ENCODE measurements at places on chromosomes 12 and 14.

GRCh38 chr12:108861878-108862587 lies 4.7 kb upstream of the SSH1 start:
- no peaks in the 10 kb centered on the region for H3K27me3 ChIP-seq
- no peaks in the 10 kb centered on the region for H3K36me3 ChIP-seq
- peaks cover 15% of the 10 kb centered on the region for H3K4me1 ChIP-seq
- H3K4me3 ChIP-seq: no peak overlapping the region
- H3K27ac ChIP-seq: no peak overlapping the region
- no peak for DNase-seq

- peaks cover 16% of the 10 kb centered on the region for H3K4me1 ChIP-seq
- H3K27ac ChIP-seq: peak within 1 kb of the TSS; percentile 75
- H3K36me3 ChIP-seq: no peaks in the 10 kb centered on the region
Observed at GRCh38 chr14:96362965-96363750, at the start of the genes ATG2B and GSKIP. Gene ATG2B (minus strand): TSS chr14:96363341. CDS start chr14:96362976, 365 bp downstream. Gene GSKIP (plus strand): TSS chr14:96363526. CDS start chr14:96382248, 18,722 bp downstream.

GRCh38 chr14:91716999-91717398 lies 14.9 kb downstream of the CATSPERB start:
- H3K27me3 ChIP-seq: no peaks in the 10 kb centered on the region
- H3K27ac ChIP-seq: no peak overlapping the region
- no peaks in the 10 kb centered on the region for H3K4me1 ChIP-seq

DNA sequence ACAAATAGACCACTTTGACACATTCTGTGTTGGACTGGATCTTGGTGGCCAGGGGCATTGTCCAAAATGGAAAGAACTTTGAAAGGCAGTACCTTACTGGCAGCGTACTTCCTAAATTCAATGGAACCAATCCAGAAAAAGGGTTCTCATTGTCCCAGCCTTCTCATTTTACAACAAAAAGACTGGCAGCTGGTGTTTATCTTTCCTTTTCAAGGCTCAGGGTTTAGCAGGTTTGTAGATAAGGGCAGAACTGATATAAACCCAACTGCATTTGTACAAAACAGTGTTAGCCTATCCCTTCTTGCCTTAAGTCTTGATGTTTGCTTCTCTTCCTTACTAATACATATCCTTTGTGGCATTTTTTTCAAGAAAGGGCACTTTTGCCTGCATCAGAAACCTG lies 7.7 kb downstream of the THAP2 start:
- no peak overlapping the region for H3K4me3 ChIP-seq
- H3K27ac ChIP-seq: no peak overlapping the region
- no peak for DNase-seq
- no peaks in the 10 kb centered on the region for H3K27me3 ChIP-seq

DNA sequence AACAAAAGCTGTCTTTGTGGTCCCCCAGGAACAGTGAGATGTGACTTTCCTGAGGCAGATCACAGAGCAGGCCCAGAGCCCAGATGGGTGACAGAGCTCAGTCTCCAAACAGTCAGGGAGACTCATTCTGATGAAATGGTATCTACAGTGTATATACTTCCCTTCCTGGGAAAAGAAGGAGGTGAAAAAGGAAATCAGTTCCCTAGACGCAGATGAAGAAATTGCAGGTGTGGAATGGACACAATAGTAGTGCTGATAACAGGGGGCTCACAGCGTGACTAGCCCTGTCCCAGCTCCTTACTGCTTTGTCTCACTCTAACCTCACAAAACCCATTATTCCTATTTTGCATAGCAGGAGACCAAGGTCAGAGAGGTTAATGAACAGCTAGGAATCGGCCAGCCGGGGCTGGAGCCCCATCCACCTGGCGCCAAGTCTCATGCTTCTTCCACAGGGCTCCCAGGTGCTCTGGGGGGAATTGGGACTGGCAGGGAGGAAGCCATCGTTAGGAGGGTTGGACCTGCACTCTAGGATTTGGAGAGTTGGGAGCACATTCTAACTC lies 11.9 kb downstream of the KCNH3 start:
- no peak overlapping the region for H3K27ac ChIP-seq
- H3K4me3 ChIP-seq: no peak overlapping the region
- peaks cover 71% of the 10 kb centered on the region for H3K27me3 ChIP-seq
- H3K4me1 ChIP-seq: peaks cover 8% of the 10 kb centered on the region
- no peaks in the 10 kb centered on the region for H3K36me3 ChIP-seq
- no peak for DNase-seq

DNA sequence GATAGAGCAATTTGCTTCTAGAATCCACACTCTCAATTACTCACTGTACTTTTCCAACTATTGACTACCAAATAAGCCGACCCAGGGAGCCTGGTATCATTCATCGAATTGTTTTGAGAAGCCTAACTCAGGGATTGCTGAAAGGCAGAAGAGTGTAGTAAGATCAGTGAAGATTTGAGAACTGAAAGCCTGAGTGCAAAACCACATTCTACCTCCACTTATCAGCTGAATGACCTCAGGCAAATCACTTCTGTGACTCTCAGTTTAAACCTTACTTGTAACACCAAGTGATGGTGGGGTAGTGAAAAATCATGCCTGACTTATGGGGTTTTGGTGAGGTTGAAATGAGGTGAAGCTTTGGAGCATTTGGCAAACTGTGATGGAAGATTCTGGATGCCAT lies 126.1 kb upstream of the MAX start:
- peaks cover 67% of the 10 kb centered on the region for H3K4me1 ChIP-seq
- no peak for DNase-seq
- H3K4me3 ChIP-seq: no peak overlapping the region
- no peaks in the 10 kb centered on the region for H3K36me3 ChIP-seq

DNA sequence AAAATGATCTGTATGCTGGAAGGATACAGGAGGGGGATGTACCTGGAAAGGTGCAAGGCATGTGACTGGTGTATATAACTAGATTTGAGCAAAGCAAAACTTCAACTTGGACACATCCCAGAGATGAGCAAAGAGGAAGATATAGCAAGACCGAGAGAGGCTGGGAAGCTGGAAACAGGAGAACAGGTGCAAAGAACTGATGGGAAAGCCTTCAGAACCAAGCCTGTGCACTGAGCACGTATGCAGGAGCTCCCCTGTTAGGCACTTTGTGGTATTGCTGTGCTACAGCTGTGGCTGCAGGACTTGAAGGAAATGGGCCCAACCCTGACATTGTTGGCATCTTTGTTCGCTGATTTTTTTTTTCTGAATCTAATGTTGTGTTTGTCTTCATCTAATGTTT lies 120.7 kb upstream of the PWP1 start:
- no peaks in the 10 kb centered on the region for H3K36me3 ChIP-seq
- peak; percentile 64 for DNase-seq
- H3K27ac ChIP-seq: no peak overlapping the region
- H3K4me3 ChIP-seq: no peak overlapping the region
- H3K4me1 ChIP-seq: peaks cover 8% of the 10 kb centered on the region

Measured in neural progenitor cell (in vitro differentiated cells).